ENCODE measurements at places on chromosomes 7 and 10. TPM values are rescaled to one million over a fixed set of nuclear protein-coding genes. Genes with fewer than 3 reads are reported as not detected.

- no peak for DNase-seq
Observed at GRCh38 chr7:21916176-21916575, 29.5 kb downstream of the CDCA7L start.

DNA sequence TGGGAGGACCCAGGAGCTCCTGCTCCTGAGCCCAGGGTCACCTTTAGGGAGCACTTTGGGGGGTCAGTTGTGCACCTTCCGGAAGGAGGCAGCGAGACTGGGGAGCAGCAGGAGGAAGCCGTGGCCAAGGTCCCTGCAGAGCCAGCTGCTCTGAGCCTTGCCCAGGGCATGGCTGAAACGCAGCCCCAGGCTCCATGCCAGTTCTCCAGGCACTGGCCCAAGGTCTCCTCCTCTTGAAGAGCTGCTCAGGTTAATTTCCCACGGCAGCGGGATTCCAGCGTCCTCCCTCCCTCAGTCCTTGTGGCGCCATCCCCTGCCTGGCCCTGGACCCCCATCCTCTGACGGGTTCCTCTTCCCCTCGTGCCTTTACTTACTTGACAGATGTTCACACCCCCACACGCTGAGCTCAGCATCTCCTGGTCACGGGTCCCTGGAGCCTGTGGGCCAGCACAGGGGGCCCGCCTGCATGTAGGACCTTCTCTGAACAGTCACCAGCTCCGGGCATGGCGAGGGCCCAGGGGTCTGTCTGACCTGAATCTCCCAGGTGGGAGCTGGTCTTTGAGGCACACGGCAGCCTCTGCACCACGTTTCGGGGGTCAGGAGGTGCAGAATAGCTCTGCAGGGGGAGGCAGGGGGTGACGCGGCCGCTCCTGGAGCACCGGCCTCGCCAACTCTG is 16.7 kb upstream of the CFAP46 start:
- no peak for DNase-seq

DNA sequence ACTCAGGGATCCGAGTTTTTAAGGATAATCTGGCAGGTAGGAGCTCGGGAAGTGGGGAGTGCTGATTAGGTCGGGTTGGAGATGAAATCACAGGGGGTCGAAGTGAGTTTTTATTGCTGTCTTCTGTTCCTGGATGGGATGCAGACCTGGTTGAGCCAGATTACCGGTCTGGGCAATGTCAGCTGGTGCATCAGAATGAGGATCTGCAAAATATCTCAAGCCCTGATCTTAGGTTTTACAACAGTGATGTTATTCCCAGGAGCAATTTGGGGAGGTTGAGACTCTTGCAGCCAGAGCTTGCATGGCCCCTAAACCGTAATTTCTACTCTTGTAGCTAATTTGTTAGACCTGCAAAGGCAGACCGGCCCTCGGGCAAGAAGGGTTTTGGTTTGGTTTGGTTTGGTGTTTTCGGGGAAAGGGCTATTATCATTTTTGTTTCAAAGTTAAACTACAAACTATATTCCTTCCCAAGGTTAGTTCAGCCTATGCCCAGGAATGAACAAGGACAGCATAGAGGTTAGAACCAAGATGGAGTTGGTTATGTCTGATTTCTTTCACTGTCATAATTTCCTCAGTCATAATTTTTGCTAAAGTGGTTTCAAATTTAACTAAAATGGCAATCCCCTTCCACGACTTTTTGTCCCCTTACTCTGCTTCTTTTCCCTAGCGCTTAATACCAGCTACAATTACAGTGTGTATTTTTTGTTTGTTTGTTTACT is 20.6 kb upstream of the PIK3CG start:
- DNase-seq, result no peak

DNA sequence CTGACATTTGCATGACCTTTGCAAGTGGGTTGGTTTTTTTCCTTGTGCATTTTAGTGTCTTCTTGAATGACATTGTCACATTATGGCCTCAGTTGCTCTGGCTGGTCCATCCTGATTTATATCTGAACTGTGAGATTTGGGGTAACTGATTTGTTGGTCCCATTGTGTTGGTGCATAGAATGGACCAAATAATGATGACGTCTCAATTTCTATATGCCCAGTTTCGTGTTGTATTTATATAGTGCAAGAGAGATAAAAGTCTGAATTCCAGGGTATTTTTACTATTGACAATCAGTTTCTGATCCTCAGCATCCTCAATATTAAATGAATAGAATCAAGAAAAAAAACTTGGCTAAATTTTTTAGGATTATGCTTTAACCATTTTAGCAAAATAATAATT is 281.8 kb downstream of the HDAC9 start:
- DNase-seq, result no peak

DNA sequence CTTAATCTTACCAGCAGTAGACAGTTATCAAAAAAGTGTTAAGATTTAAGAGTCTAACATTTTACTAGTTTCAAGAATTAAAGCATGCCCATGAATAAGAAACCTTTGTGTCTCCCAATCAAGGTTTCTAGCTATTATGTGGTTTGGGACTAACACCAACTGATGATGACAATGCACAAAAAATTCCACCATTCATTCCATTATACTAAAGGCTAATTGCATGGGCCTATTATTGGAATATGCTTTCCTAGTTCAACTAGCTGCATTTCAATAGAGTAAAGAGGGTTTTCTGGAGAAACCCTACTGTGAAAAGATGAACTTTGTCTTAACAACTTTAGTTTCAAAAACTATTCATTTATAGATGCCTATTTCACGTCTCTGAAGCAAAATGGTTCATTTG is 44.6 kb downstream of the UBE2H start:
- DNase-seq, result no peak

DNA sequence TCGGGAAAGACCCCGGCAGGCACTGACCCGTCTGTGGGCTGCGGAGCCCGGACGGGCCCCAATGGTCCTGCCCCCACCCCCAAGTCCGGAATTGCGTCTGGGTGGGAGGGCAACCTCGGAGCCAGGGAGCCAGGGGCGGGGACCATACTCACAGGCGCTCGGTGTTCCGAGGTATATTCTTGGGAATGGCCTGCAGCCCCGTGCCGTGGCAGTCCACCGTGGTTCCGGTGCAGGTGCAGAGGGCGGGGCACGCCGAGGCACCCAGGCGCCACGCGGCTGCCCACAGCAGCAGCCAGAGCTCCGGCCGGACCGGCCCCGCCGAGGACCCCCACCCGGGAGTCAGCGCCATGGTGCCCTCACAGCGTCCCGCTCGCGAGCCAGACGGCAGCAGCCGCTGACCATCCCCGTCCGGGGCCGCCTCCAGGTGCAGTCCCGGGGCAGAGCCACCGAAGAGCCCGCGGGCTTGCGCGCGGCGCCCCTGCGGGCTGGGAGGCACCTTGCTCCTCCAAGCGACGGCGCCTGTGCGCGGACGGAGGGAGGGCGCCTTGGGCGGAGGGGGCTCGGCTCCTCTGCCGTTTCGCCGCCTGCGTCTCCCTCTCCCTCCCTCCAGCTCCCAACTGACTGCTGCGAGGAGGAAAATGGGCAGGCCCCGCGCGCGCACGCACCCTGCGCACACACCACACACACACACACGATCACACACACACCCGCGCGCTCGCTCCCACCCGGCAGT is at the start of gene SLIT1:
Gene SLIT1 (minus strand): TSS at position 634 of the 733 bp plus-strand sequence. CDS start 285 bp downstream, at position 349.
- DNase-seq, result peak; percentile 20

DNA sequence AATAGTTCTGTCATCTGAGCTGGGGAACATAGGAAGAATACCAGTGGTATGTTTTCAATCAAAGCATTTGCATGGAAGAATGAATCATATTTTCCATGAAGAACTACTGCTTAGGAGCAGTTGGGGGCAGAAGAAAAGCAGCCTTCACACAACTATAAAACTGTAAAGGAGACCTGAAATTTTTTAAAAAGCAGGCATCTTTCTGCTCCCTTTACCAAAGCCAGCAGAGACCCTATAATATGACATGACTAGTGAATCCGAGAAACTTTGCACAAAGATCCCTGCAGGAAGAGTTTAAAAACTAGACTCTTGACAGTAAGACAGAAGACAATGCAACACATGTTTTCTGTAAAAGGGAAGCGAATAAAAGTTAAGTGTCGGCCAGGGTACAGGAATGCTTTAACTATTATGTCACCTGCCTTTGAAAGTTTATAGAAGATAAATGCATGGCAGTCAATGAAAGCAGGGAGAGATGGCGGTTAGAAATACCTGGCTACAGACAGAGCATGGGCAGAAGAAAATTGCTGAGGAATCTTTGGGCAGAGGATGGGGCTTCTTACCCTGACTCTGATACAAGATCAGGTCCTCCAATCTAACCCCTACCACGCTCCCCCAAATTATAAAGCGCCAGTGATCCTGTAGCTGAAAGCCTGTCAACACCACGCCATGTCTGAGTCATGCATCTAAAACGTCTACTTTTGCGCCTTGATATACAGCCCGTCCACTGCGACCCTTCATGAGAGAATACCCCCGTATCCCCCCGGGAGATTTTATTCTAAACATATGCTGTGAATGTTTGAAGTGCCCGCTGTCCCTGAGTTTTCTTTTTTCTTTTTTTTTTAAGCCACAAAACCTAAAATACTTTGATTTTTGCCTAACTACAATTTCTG is 93.1 kb downstream of the GLI3 start:
- no peak for DNase-seq

DNA sequence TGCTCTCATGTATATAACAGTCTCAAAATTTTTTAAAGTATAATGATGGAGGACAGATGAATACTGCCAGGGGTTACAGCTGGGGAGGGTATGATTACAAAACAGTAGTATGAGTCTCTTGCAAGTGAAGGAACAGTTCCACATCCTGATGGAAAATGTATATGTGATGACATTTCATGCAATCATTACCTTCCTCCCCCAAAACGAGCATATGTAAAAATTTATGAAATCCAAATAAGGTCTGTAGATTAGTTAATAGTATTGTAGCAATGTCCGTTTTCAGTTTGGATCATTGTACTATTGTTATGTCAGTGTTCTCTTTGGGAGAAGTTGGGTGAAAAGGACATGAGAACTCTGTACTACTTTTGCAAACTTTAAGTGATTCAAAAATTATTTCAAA is 38.0 kb downstream of the DRGX start:
- DNase-seq, result no peak

DNA sequence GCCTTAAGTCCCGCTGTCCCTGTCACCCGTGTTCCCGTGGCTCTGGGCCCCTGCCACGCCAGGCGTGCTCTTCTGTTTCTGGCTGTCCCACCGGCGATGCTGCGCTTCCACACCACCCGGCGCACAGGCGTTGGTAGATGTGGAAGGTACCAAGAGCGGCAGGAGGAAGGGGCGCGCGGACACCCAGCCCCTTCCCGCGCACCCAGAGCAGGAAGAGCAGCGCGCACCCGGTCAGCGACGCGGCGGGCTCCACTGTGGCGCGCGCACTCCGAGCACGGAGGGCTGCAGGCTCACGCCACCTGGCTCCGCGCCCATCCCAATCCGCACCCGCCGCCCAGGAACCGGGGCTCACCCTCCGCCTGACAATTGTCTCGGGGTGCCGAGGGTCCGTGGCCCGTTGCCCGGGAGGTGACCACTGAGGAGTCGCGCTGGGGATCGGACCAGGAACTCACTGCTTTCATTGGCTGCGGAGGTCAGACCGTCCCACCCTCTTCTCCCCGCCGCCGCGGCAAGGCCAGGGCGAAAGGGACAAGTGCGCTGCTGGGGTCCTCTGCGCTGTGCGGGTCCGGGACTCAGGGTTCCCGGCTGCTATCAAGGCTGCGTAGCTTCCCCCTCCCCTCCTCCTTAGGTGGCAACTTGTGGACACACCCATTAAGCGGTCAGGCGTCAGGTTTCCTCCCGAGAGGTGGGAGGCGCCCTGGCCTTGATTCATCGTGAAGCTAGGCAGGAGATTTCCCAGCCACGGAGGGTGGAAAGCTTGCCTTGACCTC is 121.6 kb upstream of the ZNF92 start:
- no peak for DNase-seq

GRCh38 chr7:80095545-80095944 is 39.1 kb upstream of the GNAI1 start:
- DNase-seq, result no peak

- DNase-seq, result no peak
Observed at GRCh38 chr7:4436361-4436895, 245.7 kb upstream of the FOXK1 start.

DNA sequence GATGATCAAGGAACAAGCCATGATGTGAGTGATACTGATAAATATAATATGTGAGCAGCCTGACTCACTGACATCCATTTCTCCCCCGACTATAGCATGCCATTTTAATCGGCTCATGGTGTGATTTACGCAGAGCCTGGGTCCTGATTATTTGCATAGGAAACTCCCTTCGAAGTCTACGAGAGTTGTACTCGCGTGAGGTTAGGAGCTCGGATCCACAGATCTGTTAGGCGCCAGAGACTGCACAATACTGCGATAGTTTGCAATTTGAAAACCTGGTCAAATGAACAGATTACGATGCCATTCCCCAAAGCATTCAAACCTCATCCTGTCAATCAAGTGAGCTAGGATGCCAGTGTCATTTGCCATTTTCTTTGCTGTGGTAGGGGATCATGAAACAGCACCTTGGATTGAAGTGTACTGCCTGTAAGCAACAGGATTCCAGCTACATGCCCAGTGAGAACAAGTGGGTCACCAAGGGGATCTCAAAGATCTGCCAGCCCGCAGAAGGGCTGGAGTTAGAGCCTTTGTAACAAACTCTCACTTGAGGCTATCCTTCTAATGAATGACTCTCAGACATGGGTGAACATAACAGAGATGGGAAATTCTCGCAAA is 158.3 kb downstream of the FRMD4A start:
- no peak for DNase-seq

GJC3 gene
- total RNA-seq, result 0.68 TPM

ARHGEF35 gene
- 4.6 TPM for total RNA-seq

AGAP6 gene
- 20.3 TPM for total RNA-seq

CFAP69 gene
- 0.23 TPM for total RNA-seq

MCM10 gene
- 60.0 TPM for total RNA-seq
